ENCODE measurements at places on chromosomes 16 and 17.

GRCh38 chr17:57082441-57082840 lies 2.6 kb upstream of the AKAP1 start:
- DNase-seq: no peak

DNA sequence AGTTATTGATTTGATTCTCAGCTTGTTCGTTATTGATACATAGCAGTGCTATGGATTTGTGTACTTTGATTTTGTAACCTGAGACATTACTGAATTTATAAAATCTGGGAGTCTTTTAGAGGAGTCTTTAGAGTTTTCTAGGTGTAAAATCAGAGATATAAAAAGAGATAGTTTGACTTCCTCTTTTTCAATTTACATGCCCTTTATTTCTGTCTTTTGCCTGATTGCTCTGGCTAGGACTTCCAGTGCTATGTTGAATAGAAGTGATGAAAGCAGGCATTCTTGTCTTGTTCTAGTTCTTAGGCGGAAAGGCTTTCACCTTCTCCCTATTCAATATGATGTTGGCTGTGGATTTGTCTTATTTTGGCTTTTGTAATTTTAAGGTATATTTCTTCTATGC lies 106.2 kb downstream of the PHKB start:
- no peak for DNase-seq

DNA sequence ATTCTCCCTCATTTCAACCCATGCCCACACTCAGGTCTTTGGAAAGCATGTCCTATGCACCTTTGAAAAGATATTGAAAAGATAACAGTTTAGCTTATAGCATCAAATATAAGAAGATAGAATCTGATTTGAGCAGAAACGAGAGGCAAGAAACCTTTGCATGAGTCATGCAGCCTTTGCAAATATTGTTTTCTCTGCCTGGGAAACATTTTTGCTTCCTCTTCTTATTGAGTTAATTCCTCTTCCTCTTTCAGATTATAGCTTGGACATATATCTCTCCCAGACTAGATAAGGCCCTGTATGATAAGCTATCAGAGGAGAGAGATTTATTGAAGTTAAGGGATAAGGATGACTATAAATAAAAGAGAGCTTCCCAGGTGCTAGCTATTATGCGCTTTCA lies 46.1 kb upstream of the KCNJ2 start:
- no peak for DNase-seq

- no peak for DNase-seq
These were observed 21.1 kb downstream of the IST1 start for GRCh38 chr16:71916397-71916920.

All from A172 (cell line).